Fibroblast of the aortic adventitia (primary cell): ENCODE measurements at places on chromosomes 5 and 9.

DNA sequence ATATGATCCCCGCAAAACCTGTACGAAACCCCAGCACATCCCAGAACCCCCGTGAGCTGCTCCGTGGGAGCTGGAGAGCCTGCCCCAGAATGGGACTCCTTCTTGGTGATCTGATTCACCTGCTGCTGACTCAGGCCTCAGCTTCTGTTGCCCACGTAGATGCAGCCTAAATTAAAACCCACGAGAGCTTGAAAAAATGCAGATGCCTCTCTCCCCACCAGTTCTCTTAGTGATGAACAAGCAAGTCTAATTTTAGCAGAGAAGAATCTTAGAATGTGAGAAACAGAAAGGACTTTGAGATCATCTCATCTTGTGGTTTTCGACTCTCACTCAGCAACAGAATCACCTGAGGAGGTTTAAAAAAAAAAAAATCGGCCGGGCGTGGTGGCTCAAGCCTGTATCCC is 57.6 kb downstream of the TMOD1 start:
- DNase-seq: no peak

- DNase-seq: no peak
These were observed 1.5 kb downstream of the FBN2 start for GRCh38 chr5:128536254-128537220.

DNA sequence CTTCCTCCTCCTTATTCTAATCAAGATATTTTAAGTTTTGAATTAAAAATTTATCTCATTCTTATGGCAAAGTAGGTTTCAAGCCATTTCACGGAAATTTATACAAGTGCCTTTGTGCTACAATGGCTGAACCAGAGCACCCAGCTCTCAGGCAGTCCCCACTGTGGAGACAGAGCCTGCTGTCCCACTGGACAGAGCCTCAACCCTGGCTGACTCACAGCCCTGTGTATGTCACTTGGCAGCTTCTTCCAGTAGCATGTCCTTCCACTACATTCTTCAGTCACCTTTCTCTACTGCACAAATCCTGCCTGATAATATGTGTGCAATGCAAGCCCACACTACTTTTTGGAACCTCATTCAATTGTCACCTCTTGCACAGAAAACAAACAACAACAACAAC is 253.1 kb downstream of the PDE4D start:
- no peak for DNase-seq

GRCh38 chr5:161685461-161685860 is at the start of gene GABRA6:
GABRA6 (plus strand) TSS chr5:161685721; CDS start chr5:161685990, 269 bp downstream.
- no peak for DNase-seq

DNA sequence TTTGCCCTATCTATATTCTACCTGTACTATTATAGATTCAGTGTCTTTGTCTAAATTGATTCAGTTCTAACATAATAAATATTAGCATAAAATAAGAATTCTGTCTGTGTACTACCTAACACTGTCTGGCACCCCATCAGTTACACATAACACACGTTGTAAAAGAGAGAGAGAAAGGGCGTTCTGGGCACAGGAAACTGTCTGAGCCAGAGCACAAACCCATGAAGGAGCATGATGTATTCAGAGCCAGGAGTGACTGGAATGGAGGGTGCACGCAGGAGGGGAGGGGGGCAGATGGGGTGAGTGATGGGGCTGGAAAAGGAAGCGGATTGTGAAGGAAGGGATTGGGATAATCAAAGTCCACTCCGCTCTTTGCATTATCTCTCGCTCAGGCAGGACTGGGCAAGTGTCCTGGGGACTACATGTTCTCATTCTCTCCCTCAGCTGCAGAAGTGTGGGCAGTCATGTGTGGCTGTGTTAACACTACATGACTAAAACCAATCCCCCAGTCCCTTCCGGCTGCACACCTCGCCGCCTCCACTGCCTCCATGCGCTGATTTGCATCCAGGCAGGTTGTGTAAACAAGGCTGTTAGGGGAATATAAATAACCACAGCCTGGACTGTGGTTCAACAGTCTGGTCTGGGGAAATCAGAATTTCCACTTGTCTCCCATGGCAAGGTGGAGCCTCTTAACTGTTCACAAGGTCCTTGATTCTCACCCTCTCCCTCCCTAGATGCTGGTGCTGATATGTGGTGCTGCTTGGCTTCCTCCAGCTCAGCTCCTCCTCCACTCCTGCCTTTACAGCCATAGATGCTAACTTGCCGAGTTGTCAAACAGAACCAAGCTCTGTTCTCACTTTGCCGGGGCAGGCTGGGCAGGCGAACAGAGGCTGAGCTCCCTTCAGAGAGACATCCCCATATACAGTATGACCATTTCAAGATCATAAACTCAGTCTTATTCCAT is 367.5 kb upstream of the BRINP1 start:
- no peak for DNase-seq

GRCh38 chr9:110926828-110927487 is 111.3 kb downstream of the LPAR1 start:
- DNase-seq: no peak

DNA sequence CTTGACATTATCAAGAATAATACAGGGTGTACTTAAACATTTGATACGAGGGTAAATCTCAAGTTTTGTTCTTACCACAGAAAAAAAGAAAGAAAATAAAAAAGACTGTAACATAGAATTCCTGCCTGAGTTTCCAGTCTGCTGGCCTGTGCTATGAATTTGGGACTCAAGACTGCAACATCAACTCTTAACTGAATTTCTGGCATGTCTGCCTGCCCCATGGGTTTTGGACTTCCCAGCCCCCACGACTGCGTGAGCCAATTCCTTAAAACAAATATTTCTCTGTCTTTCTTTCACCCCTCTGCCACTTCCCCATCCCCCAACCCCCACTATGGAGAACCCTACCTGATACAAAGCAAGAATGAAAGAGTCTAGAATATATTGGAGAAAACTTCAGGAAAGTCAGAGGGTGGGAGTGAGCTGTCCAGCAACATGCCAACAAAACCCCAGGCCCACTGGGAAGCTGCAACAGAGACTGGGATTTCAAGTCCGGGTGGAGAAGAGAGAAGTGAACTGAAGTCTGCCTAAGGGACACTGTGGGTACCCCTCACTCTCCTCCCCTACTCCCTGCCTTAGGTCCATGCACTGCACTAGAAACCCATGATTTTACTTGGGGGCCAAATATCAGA is 43.0 kb downstream of the MARCHF3 start:
- DNase-seq: no peak

- DNase-seq: peak; percentile 43
These were observed 2.0 kb upstream of the ZNF462 start for GRCh38 chr9:106860721-106861639.

GRCh38 chr5:178120607-178121357 is 7.5 kb downstream of the N4BP3 start:
- peak; percentile 56 for DNase-seq

DNA sequence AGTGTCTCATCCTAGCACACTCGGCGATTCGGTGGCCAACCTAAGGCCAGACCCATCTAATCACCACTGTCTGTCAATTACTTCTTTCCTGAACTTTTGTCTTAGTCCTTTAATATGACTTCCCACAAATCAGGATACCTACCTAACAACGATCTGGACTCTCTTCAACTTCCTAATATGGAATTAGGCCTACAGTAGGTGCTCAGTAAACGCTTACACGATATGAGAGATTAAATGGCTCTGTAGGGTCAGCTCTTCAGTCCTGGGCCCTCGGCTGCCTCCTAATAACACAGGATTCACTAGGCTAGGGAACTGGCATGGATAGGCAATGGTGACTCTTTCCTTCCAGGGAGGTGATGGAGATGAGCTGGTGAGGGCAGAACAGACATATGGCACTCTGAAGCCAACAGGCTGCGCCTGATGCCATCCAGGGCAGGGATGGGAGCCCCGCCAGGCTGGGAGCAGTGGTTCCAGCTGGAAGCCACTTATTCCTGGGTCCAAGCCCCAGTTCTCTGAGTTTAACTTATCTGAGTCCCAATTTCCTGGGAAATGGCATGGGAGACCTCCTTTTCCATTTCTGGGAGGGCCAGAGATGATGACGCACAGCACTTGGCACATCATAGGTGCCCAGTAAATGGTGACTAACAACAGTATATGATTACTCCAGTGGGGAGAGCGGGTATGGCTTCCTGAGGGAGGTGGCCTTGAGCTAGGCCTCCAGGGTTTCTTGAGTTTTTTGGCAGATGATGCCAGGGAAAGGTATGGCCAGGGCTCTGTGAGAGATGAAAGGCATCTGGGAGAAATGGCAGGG is 7.3 kb downstream of the PDGFRB start:
- DNase-seq: peak; percentile 66

DNA sequence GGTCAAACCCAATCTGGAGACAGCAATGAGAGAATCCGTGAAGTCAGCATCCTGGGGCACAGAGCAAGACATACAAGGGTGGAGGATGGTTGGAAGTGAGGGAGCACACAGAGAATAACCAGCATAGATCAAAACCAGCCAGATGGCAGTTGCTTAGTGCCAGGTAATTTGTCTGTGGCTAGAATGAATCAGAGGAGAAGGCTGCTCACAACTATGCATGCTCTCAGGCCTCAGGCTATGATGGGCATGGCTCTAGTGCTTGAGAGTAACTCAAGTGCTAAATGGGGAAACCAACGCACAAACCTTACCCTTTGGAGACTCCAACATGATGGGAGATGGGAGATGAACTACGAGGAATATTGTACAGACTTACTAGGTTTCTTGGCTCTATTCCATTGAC is 160.8 kb downstream of the DMRT2 start:
- no peak for DNase-seq

GRCh38 chr5:126757713-126758357 is 19.1 kb upstream of the LMNB1 start:
- no peak for DNase-seq

GRCh38 chr5:60161340-60161934 is 267.9 kb upstream of the PDE4D start:
- DNase-seq: peak; percentile 27

DNA sequence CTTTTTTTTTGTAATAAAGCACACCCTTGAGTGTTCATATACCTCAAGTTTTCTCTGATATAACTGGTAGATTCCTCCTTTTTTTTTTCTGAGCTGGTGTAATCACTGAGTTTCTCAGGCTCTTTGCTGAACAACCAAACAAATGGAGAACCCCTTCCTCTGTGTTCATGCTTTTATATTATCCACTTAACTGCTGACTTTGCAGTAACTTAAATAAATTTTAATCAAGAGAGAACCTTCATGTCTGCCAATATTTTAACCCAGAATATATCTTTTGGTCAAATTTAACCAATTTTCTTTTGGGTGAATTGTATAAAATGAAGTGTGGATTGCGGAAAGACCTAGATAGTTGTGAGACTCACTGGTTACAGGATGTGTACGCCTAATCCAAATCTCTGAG is 833.0 kb upstream of the COX7C start:
- DNase-seq: no peak

DNA sequence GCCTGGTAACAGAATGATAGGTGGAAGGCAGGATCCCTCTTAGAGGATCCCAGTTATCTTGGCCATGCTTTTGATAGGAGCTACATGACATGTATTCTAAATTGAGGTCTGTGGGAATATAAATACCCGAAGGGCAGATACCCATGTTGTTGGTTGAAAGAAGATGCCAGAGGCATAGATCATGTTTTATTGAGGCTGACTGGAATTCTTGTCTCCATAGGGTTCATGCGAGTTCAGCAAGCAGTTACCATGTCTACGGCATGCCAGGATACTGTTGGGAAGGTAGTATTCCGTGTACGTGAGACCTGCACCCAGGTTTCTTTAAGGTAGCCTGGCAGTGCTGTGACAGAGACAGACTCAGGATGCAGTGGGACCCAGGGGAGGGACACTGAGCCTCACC is 230.7 kb downstream of the NR3C1 start:
- no peak for DNase-seq

GRCh38 chr5:14178671-14179211 is 35.6 kb downstream of the TRIO start:
- peak; percentile 86 for DNase-seq

- DNase-seq: peak; percentile 61
These were observed 43.7 kb upstream of the TTC1 start for GRCh38 chr5:159965031-159965837.

- peak; percentile 25 for DNase-seq
These were observed 28.8 kb downstream of the ALG2 start for GRCh38 chr9:99192786-99193465.

GRCh38 chr9:6224393-6225154 is 9.0 kb downstream of the IL33 start:
- no peak for DNase-seq

- peak; percentile 92 for DNase-seq
These were observed 76.4 kb upstream of the RARS1 start for GRCh38 chr5:168409591-168410458.

DNA sequence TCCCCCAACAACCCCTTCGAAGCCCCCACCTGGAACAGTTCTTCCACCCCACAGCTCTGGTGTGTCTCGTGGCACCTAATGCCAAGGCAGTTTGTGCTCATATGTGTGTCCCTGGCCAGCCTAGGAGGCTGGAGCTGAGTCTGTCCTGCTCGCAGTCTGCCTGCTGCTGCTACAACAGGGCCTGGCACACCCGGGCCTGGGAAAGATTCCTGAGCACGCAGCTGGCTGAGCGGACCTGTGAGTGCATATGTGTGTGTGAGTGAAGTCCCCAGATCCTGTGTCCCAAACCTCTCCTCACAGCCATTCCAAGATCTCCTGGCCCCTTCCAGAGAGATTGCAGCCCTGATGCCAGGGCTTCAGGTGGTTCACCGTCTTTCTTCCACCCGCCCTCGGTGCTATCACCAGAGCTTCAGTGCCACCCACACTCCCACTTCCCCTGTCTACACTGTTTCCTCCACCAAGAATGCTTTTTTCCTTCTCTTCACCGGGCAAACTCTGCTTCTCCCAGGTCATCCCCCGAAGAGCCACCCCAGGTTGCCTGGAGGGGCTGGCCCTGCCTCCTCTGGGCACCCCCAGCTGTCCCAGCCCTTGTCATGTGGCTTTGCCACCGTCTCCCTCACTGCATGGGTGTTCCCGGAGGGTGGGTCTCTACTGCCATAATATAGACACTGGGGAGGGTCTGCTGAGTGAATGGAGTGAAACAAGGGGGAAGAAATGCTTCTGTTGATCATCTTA is 28.4 kb downstream of the LMX1B start:
- DNase-seq: no peak

- DNase-seq: no peak
These were observed 778.2 kb downstream of the MTRR start for GRCh38 chr5:8647111-8647510.

GRCh38 chr5:122507581-122507980 is 195.5 kb downstream of the SNCAIP start:
- DNase-seq: no peak

DNA sequence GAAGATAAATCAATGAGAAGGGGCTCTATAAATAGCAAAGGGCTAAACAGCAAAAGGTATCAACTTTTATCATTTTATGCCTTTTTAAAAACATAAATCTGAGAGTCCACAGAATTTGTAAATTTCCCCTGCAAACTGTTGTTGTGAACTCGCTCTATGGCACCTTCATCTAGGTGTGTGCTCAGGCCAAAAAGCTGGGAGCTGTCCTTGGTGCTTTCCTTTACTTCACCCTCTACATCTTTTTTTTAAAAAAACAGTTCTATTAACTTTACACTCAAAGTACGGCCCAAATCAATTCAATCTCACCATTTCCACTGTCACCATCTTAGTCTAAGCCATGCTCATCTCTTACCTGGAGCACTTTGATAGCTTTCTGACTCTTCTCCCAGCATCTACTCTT is 108.2 kb upstream of the GPR151 start:
- no peak for DNase-seq
